Activated CD8-positive, alpha-beta memory T cell treated with anti-CD3 and anti-CD28 coated beads, Interleukin-2, amount 10 ng/mL, durations not matched to agents 7 days and 5 days (primary cell): ENCODE measurements at places on chromosomes 5 and 9. TPM values are rescaled to one million over a fixed set of nuclear protein-coding genes. Genes with fewer than 3 reads are reported as not detected.

DNA sequence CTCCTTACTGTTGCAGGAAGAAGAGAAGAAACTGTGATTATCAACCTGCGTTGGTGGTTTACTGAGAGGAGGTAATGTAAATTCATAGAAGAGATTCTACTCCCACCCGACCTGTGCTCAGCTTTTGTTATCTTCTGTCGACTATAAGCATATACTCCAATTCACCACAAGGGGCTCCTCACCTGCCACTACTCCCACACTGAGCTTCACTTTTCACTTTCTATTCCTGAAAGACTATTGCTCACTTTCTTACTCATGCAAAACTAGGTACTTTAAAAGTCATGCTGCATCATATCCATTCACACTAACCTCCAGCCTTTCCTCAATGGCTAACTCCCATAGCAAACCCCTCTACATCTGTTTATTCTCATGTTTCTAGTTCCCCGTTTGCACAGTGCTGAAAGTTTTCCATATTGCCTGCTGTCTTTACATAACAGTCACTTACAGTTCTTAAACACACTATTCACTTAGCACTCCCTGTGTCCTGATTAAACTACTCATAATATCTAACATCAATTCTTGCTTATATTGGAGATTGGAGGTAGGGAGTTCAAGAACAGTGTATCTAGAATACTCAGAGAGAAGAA is 1062.6 kb downstream of the NR2F1-AS1 start:
- H3K4me3 ChIP-seq: no peak overlapping the region
- no peaks in the 10 kb centered on the region for H3K27me3 ChIP-seq
- H3K27ac ChIP-seq: no peak overlapping the region
- H3K36me3 ChIP-seq: no peaks in the 10 kb centered on the region
- DNase-seq: no peak

- DNase-seq: no peak
- H3K27ac ChIP-seq: no peak overlapping the region
- H3K27me3 ChIP-seq: peaks cover 29% of the 10 kb centered on the region
- no peaks in the 10 kb centered on the region for H3K36me3 ChIP-seq
- H3K4me3 ChIP-seq: no peak overlapping the region
Observed at GRCh38 chr9:36922548-36922947, 111.5 kb downstream of the PAX5 start.

DNA sequence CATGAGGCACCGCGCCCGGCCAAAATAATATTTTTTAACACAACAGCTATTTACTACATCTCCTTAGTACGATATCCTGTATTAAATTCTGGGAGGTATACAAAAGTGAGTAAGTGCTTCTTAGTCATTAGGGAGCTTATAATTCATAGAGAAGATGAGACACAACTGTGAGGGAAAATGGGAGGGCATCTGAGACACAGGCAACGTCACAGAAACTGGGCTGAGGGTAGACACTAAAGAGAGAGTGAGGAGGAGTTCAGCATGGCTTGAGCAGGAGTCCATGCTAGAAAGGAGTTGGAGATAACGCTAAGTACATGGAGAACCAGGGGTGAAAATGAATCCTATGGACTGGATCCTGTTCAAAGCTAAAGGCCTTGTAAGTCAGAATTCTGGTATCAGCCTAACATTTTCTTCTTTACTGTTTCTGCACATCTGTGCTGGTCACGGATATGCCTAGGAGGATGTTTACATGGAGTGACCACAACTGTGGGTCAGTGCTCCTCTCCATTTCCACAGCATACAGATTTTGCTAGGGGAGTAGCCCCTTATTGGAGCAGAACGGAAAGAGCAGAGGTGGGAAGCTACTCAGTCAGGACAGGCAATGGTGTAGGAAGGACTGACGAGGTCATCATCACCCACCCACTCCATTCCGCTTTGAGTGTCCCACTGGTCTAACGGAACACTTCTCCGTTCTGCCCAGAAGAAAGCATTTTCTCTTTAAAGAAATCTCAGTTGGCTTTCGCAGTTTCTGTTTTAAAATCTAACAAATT is 310.4 kb upstream of the EFNA5 start:
- no peak for DNase-seq
- H3K27me3 ChIP-seq: no peaks in the 10 kb centered on the region
- H3K36me3 ChIP-seq: peaks cover 3% of the 10 kb centered on the region
- no peak overlapping the region for H3K4me3 ChIP-seq
- H3K4me1 ChIP-seq: peaks cover 40% of the 10 kb centered on the region

DNA sequence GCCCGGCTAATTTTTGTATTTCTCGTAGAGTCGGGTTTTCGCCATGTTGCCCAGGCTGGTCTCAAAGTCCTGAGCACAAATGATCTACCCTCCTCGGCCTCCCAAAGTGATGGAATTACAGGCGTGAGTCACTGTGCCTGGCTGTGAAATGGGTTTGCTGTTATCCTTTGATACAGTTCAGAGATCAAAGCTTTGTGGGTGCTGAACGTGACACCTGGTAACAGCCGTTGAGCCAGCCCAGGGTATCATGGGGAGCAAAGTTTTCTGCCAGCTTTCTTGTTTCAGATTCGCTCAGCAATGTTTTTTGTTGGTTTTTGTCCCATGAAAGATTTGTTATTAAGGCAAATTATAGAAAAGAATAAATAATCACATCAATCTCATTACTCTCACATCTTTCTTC is 68.9 kb upstream of the LPAR1 start:
- DNase-seq: no peak
- H3K27ac ChIP-seq: no peak overlapping the region
- no peaks in the 10 kb centered on the region for H3K36me3 ChIP-seq
- no peak overlapping the region for H3K4me3 ChIP-seq
- H3K4me1 ChIP-seq: no peaks in the 10 kb centered on the region

The HNRNPAB gene
- 268 TPM for total RNA-seq
